ENCODE measurements at places on chromosomes 3 and 15. TPM values are rescaled to one million over a fixed set of nuclear protein-coding genes. Genes with fewer than 3 reads are reported as not detected.
A peak's percentile ranks its signal among the peaks of the same experiment; 100 is the strongest.

DNA sequence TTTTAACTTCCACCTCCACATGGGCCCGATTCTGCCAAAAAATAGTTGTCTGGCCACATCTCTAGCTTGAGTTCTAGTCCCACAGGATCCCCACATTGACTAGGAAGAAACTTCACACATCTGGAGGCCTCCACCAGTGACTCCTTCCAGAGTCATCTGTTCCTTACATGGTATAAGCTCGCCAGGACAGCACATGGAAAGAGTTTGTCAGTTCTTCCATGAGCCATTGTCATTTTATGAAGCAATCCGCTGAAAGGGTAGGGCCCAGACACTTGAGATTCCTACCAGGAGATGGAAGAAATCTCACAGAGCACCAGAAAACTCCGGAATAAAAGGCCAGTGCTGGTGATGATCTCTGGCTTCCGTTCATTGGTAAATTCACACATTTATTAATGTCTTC lies 350.5 kb upstream of the ICE2 start:
- H3K27me3 ChIP-seq: no peaks in the 10 kb centered on the region
- H3K4me1 ChIP-seq: no peaks in the 10 kb centered on the region
- no peak for DNase-seq
- no peak overlapping the region for H3K27ac ChIP-seq
- no peaks in the 10 kb centered on the region for H3K36me3 ChIP-seq

DNA sequence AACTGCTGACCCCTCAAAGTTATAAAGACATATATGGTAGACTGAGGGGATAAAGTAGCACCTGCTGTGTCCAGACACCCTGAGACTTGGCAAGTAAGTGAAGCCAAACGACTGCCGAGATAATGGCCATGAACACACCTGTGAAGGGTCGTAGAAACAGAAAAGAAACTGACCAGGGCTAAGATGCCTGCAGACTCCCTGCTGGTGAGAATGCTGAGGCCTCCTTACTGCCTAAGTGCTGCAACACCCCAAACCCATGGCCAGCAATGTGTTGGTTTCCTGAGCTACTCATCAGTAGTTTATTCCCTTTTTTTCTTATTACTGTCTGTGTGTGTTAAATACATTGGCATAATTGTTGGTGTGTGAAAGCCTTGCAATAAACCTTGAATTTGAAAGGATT lies 233.8 kb downstream of the ZNF385D start:
- no peak for DNase-seq
- no peaks in the 10 kb centered on the region for H3K4me1 ChIP-seq
- no peak overlapping the region for H3K27ac ChIP-seq
- no peak overlapping the region for H3K4me3 ChIP-seq

DNA sequence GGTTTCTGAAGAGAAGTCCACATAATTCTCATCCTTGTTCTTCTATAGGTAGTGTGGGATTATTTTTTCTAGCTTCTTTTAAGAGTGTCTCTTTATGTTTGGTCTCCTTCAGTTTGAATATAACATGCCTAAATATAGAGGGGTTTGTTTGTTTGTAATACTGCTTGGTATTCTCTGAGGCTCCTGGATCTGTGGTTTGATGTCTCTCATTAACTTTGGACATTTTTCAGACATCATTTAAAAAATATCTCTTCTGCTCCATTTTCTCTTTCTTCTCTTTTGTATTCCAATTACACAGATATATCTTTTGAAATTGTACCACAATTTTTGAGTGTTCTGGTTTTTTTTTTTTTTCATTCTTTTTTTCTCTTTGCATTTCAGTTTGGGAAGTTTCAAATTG lies 113.1 kb downstream of the ARNT2 start:
- no peaks in the 10 kb centered on the region for H3K4me1 ChIP-seq
- H3K27ac ChIP-seq: no peak overlapping the region
- no peak overlapping the region for H3K4me3 ChIP-seq
- DNase-seq: no peak
- peaks cover 17% of the 10 kb centered on the region for H3K36me3 ChIP-seq
- H3K27me3 ChIP-seq: no peaks in the 10 kb centered on the region

DNA sequence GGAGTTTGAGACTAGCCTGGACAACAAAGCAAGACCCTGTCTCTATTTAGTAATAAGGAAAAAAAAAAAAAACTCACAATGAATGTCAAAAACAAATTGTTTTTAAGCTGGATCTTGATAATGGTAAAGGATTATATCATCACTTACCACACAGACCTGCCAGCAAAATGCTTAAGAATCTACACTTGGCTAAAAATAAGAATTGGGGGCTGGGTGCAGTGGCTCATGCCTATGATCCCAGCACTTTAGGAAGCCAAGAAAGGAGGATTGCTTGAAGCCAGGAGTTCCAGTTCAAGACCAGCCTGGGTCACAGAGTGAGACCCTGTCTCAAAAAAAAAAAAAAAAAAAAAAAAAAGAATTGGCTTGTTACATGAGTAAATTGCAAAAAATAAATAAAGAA lies 31.0 kb downstream of the ACAP2 start:
- no peak overlapping the region for H3K27ac ChIP-seq
- no peak for DNase-seq
- H3K4me1 ChIP-seq: peaks cover 5% of the 10 kb centered on the region
- no peak overlapping the region for H3K4me3 ChIP-seq
- H3K27me3 ChIP-seq: no peaks in the 10 kb centered on the region
- peaks cover 16% of the 10 kb centered on the region for H3K36me3 ChIP-seq

- no peaks in the 10 kb centered on the region for H3K4me1 ChIP-seq
- H3K36me3 ChIP-seq: no peaks in the 10 kb centered on the region
- H3K27me3 ChIP-seq: no peaks in the 10 kb centered on the region
- H3K4me3 ChIP-seq: no peak overlapping the region
- no peak overlapping the region for H3K27ac ChIP-seq
These were observed 42.1 kb upstream of the FGF7 start for GRCh38 chr15:49380912-49381311.

GRCh38 chr3:194757647-194758061 lies 72.0 kb downstream of the FAM43A start:
- no peak overlapping the region for H3K27ac ChIP-seq
- H3K27me3 ChIP-seq: peaks cover 24% of the 10 kb centered on the region
- peaks cover 15% of the 10 kb centered on the region for H3K4me1 ChIP-seq
- no peak for DNase-seq
- no peak overlapping the region for H3K4me3 ChIP-seq

- H3K36me3 ChIP-seq: peaks cover 33% of the 10 kb centered on the region
- no peak for DNase-seq
- no peaks in the 10 kb centered on the region for H3K4me1 ChIP-seq
- H3K4me3 ChIP-seq: no peak overlapping the region
These were observed 45.4 kb upstream of the RAD18 start for GRCh38 chr3:9008550-9009255.

DNA sequence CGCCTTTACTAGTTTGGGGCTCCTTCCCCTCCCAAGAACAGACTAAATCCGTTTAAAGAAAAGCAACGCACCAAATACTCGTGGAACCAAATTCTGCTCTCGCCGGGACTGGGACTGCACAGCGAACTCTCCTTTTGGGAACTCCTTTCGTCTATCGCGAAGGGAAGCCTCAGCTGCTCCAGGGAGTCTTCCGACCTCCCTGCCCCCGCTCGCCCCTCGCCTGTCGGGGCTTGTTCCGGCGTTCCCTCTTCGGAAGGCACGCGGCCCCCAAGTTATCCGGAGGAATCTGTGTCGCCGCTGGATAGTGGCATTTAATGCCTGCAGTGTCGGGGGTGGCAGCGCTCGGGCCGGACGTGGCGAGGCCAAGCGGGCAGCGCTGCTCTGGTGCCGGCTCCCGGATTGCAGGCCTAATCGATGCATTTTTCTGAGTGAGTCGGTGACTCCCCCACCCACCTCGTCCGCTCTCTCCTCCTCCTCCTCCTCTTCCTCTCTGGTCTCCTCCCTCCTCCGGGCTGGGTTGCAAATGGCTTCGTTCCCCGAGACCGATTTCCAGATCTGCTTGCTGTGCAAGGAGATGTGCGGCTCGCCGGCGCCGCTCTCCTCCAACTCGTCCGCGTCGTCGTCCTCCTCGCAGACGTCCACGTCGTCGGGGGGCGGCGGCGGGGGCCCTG lies at the start of gene TRIM71:
Gene TRIM71 (plus strand): TSS at position 440 of the 671 bp plus-strand sequence. CDS start 84 bp downstream, at position 524.
- DNase-seq: peak; percentile 71
- H3K36me3 ChIP-seq: peaks cover 12% of the 10 kb centered on the region
- H3K27ac ChIP-seq: peak within 1 kb of the TSS; percentile 89
- H3K4me1 ChIP-seq: peaks cover 43% of the 10 kb centered on the region

DNA sequence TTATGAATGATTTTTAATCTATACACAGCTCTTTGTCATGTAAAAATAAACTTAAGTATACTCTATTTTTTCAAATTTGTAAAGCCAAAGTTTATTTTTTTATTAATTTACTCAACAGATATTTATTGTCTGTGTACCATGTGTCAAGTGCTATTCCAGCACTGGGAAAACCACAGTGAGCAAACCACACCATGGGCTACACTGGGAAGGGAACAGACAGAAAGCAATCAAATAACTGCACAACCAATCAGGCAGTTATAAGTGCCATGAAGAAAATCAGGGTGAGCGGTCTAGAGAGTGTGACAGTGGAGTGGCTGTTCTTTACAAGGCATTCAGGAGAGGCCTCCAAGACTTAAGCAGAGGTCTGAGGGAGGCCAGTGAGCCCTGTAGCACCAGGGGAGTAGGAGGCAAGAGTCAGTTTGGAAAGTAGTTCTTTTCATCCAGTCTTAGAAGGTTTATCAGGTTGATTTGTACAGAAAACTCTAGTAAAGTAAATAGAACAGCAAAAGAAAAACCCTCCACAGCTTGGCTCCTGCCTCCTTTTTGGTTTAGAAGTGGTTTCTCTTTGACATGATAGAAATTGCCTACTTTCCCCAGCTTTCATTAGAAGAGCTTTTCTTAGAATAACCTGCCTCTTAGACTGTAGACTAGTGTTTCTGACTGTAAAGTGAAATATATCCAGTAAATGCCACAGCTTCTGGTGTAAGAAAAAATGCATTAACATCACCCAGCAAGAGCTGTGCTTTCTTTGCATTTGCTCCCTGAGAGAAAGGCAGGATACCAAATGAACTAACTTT lies 13.7 kb downstream of the EIF2AK4 start:
- H3K27ac ChIP-seq: no peak overlapping the region
- H3K27me3 ChIP-seq: no peaks in the 10 kb centered on the region
- H3K4me3 ChIP-seq: no peak overlapping the region

DNA sequence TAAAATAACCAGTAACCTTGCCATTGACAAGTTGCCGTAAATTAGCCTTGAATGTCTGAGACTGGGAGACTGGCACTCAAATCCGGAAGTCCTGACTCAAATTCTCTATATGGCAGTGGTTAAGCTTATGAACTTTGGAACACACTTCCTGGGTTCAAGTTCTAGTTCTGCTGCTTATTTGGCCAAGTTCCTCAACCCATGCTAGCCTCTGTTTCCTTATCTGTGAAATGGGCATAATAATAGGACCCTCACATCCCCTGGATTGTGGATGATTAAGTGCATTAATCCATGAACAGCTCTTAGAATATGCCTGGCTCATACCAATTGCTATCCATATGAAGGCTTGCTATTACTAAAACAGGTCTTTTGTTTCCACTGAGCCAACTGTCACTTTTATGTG lies 311.5 kb downstream of the EDEM1 start:
- no peaks in the 10 kb centered on the region for H3K4me1 ChIP-seq
- H3K27me3 ChIP-seq: no peaks in the 10 kb centered on the region
- H3K4me3 ChIP-seq: no peak overlapping the region

- no peak overlapping the region for H3K27ac ChIP-seq
- H3K4me3 ChIP-seq: no peak overlapping the region
- H3K36me3 ChIP-seq: no peaks in the 10 kb centered on the region
- no peaks in the 10 kb centered on the region for H3K27me3 ChIP-seq
- no peak for DNase-seq
- peaks cover 6% of the 10 kb centered on the region for H3K4me1 ChIP-seq
These were observed 206.3 kb upstream of the KCNMB2 start for GRCh38 chr3:178329936-178330335.

- no peaks in the 10 kb centered on the region for H3K27me3 ChIP-seq
- no peak overlapping the region for H3K27ac ChIP-seq
- DNase-seq: no peak
- no peaks in the 10 kb centered on the region for H3K36me3 ChIP-seq
- no peaks in the 10 kb centered on the region for H3K4me1 ChIP-seq
- no peak overlapping the region for H3K4me3 ChIP-seq
These were observed 7.7 kb upstream of the DIPK2A start for GRCh38 chr3:143963946-143964345.

GRCh38 chr3:138477120-138477519 lies 42.7 kb downstream of the ESYT3 start:
- H3K4me1 ChIP-seq: no peaks in the 10 kb centered on the region
- no peaks in the 10 kb centered on the region for H3K27me3 ChIP-seq
- no peak overlapping the region for H3K27ac ChIP-seq

- H3K27ac ChIP-seq: no peak overlapping the region
- H3K4me1 ChIP-seq: peaks cover 34% of the 10 kb centered on the region
- no peak overlapping the region for H3K4me3 ChIP-seq
- no peak for DNase-seq
- H3K36me3 ChIP-seq: peaks cover 13% of the 10 kb centered on the region
These were observed 210.8 kb upstream of the NR2E3 start for GRCh38 chr15:71599418-71600151.

- no peak overlapping the region for H3K4me3 ChIP-seq
- H3K36me3 ChIP-seq: no peaks in the 10 kb centered on the region
- DNase-seq: no peak
- no peak overlapping the region for H3K27ac ChIP-seq
- H3K4me1 ChIP-seq: no peaks in the 10 kb centered on the region
- H3K27me3 ChIP-seq: no peaks in the 10 kb centered on the region
These were observed 39.0 kb downstream of the MED12L start for GRCh38 chr3:151124476-151124875.

DNA sequence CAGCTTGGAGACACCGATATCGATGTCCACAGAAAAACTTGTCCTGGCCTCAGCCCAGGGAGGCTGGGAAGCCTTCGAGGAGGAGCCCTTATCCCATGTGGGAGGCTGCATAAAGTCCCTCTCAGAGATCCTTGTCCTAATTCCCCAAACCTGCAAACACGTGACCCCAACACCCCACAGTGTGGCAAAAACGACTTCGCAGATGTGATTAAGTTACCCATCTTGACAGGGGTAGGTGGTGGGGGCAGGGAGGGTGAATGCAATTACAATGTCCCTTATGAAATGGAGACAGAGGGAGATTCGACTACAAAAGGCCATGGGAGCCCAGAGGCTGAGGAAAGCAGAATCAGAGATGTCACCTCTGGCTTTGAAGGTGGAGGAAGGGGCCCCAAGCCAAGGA lies 2.3 kb upstream of the TLR9 start:
- H3K36me3 ChIP-seq: no peaks in the 10 kb centered on the region
- no peak overlapping the region for H3K27ac ChIP-seq
- no peak for DNase-seq
- no peaks in the 10 kb centered on the region for H3K4me1 ChIP-seq
- no peak overlapping the region for H3K4me3 ChIP-seq
- no peaks in the 10 kb centered on the region for H3K27me3 ChIP-seq

C2CD4B gene
- total RNA-seq: 2.9 TPM

RYR3 gene
- 2.9 TPM for total RNA-seq

SIAH2 gene
- total RNA-seq: 26.6 TPM

GOLGA8R gene
- 1.8 TPM for total RNA-seq

TGM4 gene
- total RNA-seq: not detected
